Fibroblast of skin of left biceps (primary cell): ENCODE measurements at places on chromosomes 3 and 15.
A peak's percentile ranks its signal among the peaks of the same experiment; 100 is the strongest.

- DNase-seq = no peak
Observed at GRCh38 chr15:88636050-88636449, 2.8 kb upstream of the ISG20 start.

GRCh38 chr3:57064572-57064971 lies 4.1 kb downstream of the SPATA12 start:
- no peak for DNase-seq

DNA sequence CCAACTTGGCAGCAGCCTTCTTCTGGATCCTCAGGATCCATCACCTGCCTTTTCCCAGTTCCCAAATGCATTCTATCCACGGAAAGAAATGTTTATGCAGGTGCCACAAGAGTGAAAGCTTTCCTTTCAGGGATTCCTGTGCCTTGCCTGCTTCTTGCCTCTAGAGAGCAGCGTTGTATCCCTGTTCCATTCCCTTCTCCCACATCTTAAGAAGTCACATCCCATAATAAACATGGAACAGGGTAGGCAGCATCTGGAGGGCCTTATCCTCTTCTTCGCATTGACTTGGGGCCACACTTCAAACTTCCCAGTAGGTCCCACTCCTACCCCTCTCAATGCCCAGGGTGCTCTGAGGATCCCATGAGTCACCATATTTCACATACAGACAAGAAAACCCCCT lies 72.7 kb upstream of the DCLK3 start:
- DNase-seq = no peak

GRCh38 chr15:63212050-63213004 lies 22.9 kb downstream of the RAB8B start:
- peak; percentile 96 for DNase-seq

- no peak for DNase-seq
Observed at GRCh38 chr3:120339362-120339761, 9.8 kb downstream of the LRRC58 start.
